Osteoblast (primary cell): ENCODE measurements at places on chromosomes 1 and 21. TPM values are rescaled to one million over a fixed set of nuclear protein-coding genes. Genes with fewer than 3 reads are reported as not detected.
A peak's percentile ranks its signal among the peaks of the same experiment; 100 is the strongest.

DNA sequence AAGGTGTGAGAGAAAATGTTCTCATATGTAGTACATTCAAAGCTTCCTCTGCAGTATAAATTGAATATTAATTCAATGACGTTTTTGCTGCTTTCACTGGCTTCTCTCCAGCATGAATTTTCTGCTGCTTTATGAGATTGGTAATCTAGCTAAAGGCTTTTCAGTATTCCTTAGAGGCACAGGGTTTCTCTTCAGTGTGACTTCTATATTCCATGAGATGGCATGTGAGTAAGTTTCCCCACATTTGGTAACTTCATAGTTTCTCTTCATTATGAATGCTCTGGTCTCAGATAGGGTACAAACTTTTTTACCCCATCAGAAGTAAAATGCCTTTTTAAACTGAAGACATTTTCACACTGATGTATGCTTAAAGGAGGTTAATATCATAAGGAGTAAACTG lies 10.4 kb upstream of the KLF18 start:
- DNase-seq = no peak
- H3K36me3 ChIP-seq = no peaks in the 10 kb centered on the region
- H3K4me1 ChIP-seq = no peaks in the 10 kb centered on the region
- no peak overlapping the region for H3K27ac ChIP-seq
- H3K27me3 ChIP-seq = no peaks in the 10 kb centered on the region

DNA sequence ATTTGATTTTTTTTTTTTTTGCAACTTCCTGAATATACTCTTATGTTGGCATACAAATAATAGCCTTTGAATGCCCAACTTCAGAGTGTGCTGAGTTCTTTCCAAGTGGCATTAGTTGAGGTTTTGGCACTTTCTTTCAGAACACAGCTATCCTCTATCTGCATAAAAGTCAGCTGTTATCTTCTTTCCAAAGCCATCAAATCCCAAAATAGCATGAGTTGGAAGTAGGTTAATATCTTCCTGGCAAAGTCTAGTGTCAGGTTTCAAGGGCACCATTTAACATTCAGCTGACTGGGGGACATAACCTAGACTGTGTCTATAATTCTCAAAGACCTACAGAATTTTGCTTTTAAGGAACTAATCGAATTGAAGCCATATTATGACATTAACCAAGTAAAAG lies 223.9 kb downstream of the PLPP3 start:
- H3K36me3 ChIP-seq = no peaks in the 10 kb centered on the region
- no peak overlapping the region for H3K27ac ChIP-seq
- H3K4me3 ChIP-seq = no peak overlapping the region
- H3K27me3 ChIP-seq = no peaks in the 10 kb centered on the region

- no peak overlapping the region for H3K4me3 ChIP-seq
- H3K27ac ChIP-seq = no peak overlapping the region
- no peaks in the 10 kb centered on the region for H3K27me3 ChIP-seq
- DNase-seq = no peak
- H3K36me3 ChIP-seq = no peaks in the 10 kb centered on the region
Measured at GRCh38 chr1:31961536-31961935, 23.4 kb upstream of the PTP4A2 start.

GRCh38 chr1:162997499-162998285 lies 71.5 kb upstream of the RGS4 start:
- H3K4me1 ChIP-seq = peaks cover 46% of the 10 kb centered on the region
- no peaks in the 10 kb centered on the region for H3K27me3 ChIP-seq
- no peaks in the 10 kb centered on the region for H3K36me3 ChIP-seq
- H3K4me3 ChIP-seq = no peak overlapping the region
- peak; percentile 32 for DNase-seq

- H3K4me1 ChIP-seq = no peaks in the 10 kb centered on the region
- DNase-seq = no peak
- H3K27ac ChIP-seq = no peak overlapping the region
- no peak overlapping the region for H3K4me3 ChIP-seq
- H3K36me3 ChIP-seq = no peaks in the 10 kb centered on the region
Measured at GRCh38 chr1:153272186-153272585, 12.7 kb downstream of the LORICRIN start.

Gene GLUL
- 219 and 259 TPM in 2 replicates for total RNA-seq

DNA sequence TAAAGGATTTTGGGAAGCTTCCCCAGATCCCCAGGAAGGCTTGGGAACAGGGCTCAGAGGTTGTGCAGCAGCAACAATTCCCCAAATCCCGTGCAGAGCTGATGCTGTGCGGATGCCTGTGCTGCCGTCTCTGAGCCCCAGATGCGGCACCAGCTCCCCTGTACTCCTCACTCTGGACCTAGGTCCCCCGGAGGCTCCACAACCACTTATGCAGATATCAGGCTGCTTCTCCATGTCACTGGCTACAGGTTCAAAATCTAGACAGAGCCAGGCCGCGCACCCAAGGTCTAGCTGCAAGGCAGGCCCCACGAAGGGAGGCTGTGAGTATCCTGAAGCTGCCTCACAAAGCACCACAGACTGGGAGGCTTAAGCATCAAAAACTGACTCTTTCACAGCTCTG lies 81.6 kb downstream of the PDE9A start:
- H3K27me3 ChIP-seq = peaks cover 25% of the 10 kb centered on the region
- peaks cover 4% of the 10 kb centered on the region for H3K4me1 ChIP-seq
- H3K36me3 ChIP-seq = no peaks in the 10 kb centered on the region
- DNase-seq = no peak
- H3K27ac ChIP-seq = no peak overlapping the region

DNA sequence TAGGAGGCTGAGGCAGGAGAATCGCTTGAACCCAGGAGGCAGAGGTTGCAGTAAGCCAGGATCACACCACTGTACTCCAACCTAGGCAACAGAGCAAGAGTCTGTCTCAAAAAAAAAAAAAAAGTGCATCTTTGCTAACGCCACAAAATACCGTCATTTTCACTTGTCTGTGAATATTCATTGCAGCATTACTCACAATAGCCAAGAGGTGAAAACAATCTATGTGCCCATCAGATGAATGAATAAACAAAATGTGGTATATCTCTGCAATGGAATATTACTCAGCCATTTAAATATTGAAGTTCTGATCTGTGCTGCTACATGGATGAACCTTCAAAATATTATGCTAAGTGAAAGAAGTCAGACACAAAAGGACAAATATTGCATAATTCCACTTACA lies 7.9 kb upstream of the TIAM1 start:
- no peaks in the 10 kb centered on the region for H3K27me3 ChIP-seq
- H3K4me1 ChIP-seq = peaks cover 18% of the 10 kb centered on the region
- no peak for DNase-seq
- no peak overlapping the region for H3K4me3 ChIP-seq
- H3K27ac ChIP-seq = no peak overlapping the region
- H3K36me3 ChIP-seq = no peaks in the 10 kb centered on the region

- H3K27ac ChIP-seq = no peak overlapping the region
- no peak overlapping the region for H3K4me3 ChIP-seq
- H3K4me1 ChIP-seq = peaks cover 7% of the 10 kb centered on the region
- no peak for DNase-seq
- H3K27me3 ChIP-seq = no peaks in the 10 kb centered on the region
Measured at GRCh38 chr1:41118645-41119044, 97.1 kb upstream of the SLFNL1 start.

GRCh38 chr1:246800756-246801155 lies 76.5 kb downstream of the SCCPDH start:
- H3K4me1 ChIP-seq = no peaks in the 10 kb centered on the region
- DNase-seq = no peak
- no peak overlapping the region for H3K4me3 ChIP-seq
- H3K27me3 ChIP-seq = peaks cover 5% of the 10 kb centered on the region
- no peaks in the 10 kb centered on the region for H3K36me3 ChIP-seq

Gene NBPF4
- under 0.01 TPM in 1 of 2 replicates, not detected in the other for total RNA-seq

Gene LDLRAD1
- total RNA-seq = not detected in 2 replicates
